ENCODE measurements at places on chromosomes 4 and X. TPM values are rescaled to one million over a fixed set of nuclear protein-coding genes. Genes with fewer than 3 reads are reported as not detected.
A peak's percentile ranks its signal among the peaks of the same experiment; 100 is the strongest.

USP51 gene
- 3.4 TPM for polyA plus RNA-seq

CNKSR2 gene
- 0.06 TPM for polyA plus RNA-seq

UCP1 gene
- polyA plus RNA-seq: not detected

SCOC gene
- 99.4 TPM for polyA plus RNA-seq

C4orf50 gene
- polyA plus RNA-seq: not detected

- no peak for DNase-seq
Measured at GRCh38 chrX:145553702-145554101, 263.9 kb upstream of the SLITRK2 start.

- peak; percentile 60 for DNase-seq
Measured at GRCh38 chr4:52244848-52245247, 193.7 kb downstream of the SPATA18 start.

DNA sequence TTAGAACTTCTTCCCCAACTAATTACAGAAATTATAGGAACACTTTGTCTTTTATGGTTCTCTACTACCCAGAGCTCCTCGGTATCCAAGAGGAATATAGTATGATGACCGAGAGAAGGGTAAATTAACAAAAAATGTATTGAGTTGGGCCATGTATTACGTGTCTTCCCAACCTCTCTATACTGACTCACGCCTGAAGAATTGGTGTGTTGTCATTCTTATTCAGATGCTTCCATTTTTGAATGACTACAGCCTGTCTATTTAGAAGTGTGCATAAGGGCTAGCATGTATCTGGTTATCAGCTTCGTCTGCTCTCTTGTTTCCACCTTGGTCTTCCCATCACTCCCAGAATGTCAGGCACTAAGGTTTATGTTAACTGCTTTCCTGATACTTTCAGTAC lies 24.5 kb upstream of the SCD5 start:
- no peak for DNase-seq

DNA sequence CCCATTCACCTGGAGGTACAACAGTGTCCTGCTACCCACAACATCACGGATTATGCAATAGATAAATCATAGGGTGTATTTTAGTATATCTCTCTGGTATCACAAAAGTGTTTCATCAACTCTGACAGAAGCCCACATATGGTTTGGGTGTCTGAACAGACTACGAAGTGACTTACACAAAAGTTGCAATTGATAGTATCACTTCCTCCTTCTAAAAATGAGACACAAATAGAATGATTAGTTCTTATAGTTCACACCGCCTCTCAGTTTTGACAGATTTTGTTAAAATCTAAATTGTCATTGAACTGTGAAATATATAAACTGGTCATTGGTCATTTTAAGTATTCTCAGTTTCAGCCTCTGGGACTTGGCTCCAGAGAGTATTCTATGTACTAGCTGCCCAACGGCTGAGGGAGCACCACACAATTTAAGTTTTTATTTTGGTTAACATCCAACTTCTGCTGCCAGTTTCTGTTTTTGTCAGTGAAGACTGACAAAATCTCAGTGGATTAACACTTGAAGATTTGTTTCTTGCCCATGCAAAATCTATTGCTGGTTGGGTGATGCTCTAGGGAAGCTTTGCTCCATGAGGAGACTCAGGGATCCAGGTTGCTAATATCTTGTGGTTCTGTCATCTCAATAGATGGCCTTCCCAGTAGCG lies 113.8 kb upstream of the PUDP start:
- DNase-seq: no peak
